ENCODE measurements at places on chromosomes 7 and 10.

DNA sequence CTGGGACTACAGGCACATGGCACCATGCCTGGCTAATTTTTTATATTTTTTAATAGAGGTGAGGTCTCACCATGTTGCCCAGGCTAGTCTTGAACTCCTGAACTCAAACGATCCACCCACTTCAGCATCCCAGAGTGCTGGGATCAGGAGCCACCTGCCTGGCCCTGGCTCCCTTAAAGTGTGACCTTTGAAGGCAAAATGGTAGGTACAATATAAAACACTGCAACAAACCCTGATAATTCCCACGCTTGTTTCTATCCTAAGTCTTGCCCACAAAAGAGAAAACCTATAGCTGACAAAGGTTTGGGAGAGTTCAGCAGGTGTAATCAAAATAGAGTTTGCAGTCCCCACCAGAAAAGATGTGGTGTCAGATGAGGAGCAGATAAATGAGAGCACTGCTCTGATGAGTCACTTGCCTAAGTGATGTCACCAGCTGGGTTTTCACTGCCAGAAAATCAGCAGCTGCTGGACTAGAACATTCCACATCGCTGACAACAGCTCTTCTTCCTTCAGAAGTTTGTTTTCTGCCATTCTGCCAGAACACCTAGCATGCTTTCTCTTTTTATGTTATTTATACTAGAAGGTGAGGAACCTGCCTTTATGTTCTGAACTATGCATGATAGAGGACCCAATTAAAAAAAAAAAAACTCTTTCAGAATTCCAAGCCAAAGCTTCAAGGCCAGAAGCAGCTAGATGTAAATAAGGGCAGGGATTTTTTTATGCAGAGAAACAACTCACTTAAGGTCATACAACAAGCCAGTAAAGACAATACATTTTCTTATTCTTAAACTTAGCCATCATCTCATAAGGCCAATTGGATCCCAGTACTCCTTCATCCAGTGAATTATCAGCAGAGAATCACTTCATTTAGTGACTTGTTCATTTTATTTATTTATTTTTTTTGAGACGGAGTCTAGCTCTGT lies 18.0 kb downstream of the PURB start:
- no peak for DNase-seq

DNA sequence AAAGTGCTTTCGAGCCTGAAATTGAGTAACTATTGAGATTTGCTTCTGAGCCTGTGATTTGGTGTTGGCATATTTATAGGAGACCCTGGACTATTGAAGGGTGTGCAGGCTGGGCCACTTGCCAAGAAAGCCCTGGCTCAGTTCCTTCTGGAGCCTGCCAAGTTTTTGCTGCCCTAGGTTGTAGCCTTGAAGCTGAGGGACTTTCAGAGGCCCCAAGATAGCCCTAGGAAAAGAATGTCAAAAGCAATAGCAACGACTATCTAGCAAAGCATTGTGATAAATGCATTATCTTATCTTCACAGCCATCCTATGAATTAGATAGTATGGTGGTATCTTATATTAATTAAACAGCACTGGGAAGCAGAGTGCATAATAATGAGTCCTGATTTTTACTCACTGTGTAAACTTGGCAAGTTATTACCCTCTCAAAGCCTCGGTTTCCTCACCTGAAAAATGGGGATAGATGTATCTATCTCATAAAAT lies 473.7 kb upstream of the PODXL start:
- no peak for DNase-seq

- no peak for DNase-seq
Measured at GRCh38 chr7:81676105-81676811, 93.6 kb downstream of the HGF start.

DNA sequence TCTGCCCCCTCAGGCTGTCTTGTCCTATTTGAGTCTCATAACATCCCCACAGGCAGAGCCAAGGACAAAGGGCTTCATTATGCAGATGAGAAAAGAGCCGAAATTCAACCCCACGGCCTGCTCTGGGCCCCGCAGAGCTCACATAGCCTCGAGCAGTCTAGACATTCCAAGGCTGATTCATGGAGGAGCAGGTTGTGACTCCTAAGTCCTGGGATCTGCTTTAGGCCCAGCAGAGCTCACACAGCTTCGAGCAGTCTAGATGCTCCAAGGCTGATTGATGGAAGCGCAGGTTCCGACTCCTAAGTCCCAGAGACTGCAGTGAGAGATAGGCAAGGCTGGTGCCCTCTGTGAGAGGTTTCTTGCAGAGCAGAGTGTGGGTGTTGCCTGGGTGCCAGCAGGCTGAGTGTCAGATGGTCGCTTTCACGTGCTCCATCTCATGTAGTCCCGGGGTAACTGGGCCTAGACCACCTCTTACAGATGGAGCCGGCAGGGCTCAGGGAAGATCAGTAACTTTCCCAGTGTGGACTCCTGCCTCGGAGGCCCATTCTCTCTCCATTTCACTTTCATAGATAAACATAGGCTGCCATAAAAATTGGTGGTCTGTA lies 436.1 kb upstream of the FOXK1 start:
- no peak for DNase-seq

GRCh38 chr10:19505320-19506312 lies 310.6 kb upstream of the PLXDC2 start:
- no peak for DNase-seq

DNA sequence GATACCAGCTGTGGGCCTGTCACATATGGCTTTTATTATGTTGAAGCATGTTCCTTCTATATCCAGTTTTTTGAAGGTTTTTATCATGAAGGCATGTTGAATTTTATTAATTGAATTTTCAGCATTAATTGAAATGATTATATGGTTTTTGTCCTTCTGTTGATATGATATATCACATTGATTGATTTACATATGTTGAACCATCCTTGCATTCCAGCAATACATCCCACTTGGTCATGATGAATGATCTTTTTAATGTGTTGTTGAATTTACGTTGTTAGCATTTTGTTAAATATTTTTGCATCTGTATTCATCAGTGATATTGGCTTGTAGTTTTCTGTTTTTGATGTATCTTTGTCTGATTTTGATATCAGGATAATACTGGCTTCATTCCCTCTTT lies 21.2 kb downstream of the PRSS37 start:
- DNase-seq, result no peak

Data from cortex of kidney (tissue), 1 donor.